RWPE2 (cell line): ENCODE measurements at places on chromosomes 6 and 20.
A peak's percentile ranks its signal among the peaks of the same experiment; 100 is the strongest.

- no peak for DNase-seq
Observed at GRCh38 chr6:51474022-51474975, 613.1 kb downstream of the PKHD1 start.

GRCh38 chr20:36132802-36133211, 21.7 kb upstream of the EPB41L1 start:
- DNase-seq, result no peak

DNA sequence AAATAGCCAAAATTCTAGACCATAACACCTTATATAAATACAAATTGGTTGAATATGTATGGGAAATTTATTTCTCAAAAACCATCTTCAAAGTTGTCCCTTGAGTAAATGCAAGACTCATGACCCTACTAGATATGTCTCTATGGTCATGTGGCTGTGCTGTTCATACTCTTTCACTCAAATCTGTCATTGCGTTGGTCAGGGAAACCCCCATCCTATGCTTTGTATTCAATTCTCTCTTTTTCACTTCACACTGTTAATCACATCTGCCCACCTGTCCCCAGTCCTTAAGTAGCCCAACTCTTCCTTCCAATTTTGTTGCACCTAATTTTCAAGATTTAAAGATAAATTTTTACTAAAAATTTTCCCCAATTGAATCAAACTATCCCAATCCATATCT, 51.0 kb downstream of the RPS12 start:
- no peak for DNase-seq

GRCh38 chr6:55494411-55494810, 84.6 kb downstream of the HMGCLL1 start:
- no peak for DNase-seq

DNA sequence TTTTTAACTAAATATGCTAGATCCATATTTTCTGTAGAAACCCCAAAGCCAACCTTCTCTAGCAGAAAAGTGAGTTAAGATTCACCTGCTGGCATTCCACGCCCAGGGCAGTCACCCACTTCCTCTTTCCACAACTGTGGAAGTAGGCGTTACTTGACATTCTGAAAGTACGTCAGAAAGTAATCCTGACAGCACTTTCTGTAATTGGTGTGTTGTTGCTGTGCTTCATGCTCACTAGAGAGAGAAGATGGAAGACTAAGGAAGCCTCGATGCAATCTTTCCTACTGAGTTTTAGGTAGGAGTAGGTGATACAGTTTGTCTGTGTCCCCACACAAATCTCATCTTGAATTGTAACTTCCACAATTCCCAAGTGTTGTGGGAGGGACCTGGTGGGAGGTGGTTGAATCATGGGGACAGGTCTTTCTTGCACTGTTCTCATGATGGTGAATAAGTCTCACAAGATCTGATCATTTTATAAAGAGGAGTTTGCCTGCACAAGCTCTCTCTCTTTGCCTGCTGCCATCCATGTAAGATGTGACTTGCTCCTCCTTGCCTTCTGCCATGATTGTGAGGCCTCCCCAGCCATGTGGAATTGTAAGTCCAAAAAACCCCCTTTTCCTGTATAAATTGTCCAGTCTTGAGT, 101.1 kb downstream of the MAP3K7 start:
- no peak for DNase-seq

DNA sequence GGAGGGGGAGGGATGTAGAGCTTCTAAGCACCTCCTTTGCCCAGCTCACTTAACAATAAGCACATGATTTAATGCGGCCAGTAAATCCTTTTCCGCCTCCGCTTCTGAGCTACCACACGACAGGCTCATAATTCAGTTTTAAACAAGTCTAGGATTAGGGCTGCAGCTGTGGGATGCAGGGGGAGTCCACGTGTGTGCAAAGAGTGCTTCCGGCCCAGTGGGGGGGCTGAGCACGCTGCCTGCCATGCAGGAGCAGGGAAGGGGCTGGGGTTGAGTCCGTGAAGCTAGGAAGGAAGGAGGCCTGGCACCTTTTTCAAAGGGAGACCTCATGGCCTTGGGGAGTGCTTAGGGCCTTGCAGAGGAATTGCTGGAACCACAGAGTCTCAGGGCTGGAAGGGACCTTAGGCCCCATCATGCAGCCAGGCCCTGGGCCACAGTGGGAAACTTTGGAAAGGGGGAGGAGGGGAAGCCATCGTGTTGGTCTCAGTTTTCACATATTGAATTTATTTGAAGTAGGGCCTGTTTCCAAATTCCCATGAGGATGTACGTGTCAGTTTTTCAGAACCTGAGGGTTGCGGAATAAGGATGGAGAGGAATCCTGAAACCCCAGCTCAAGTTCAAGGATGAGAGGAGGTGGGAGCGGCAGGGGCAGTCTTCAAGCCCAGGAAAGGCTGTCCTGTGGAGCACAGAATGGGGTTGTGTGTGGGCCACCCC, 96.1 kb downstream of the VEGFA start:
- DNase-seq, result no peak

DNA sequence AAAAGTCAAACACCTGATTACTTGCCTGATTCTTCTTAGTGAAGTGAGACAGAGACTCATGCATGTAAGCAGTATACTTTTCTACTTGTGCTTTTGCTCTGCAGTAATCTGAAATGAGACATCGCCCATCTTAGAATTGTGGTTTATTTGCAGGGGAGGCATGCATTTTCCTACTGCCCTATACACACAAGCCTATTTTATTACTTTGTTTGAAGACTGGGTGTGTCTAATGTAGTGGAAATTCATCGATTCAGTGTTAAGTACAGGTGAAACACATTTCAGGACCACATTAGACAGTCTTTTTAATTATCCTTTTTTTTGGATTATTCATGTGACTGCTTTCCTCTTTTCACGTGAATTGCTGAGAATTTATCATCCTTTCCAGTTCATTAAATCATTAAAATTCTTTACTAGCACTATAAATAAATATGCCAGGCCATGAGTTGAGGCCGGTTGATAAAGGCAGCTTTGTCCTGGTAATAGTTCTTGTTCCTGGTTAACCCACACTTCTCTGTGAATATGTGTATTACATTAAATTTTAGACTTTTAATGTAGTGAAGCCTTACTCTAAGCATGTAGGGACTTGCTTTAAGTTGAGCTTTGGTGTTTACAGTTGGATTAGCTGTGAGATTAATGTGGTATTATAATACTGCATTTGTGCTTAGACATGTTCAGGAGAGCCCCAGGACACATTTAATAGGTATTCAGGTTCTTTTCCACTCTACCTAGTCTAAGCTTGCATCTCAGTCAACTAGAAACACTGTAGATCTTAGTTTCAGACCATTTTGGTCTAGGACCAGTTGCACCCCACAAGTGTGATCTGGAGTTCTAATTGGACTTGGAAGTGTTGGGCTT, 10.8 kb upstream of the BTBD3 start:
- no peak for DNase-seq

GRCh38 chr6:106182455-106182854, 96.3 kb downstream of the PRDM1 start:
- DNase-seq, result no peak

- no peak for DNase-seq
Observed at GRCh38 chr6:15854826-15855710, 192.2 kb upstream of the DTNBP1 start.

GRCh38 chr6:142013287-142013686, 119.4 kb upstream of the GJE1 start:
- no peak for DNase-seq

GRCh38 chr6:158753811-158754210, 65.4 kb downstream of the EZR start:
- DNase-seq, result no peak

- no peak for DNase-seq
Observed at GRCh38 chr20:36093804-36094145, 60.8 kb upstream of the EPB41L1 start.

GRCh38 chr6:142946181-142946923, 1.4 kb upstream of the HIVEP2 start:
- peak; percentile 99 for DNase-seq

- no peak for DNase-seq
Observed at GRCh38 chr20:61353261-61354000, 101.4 kb downstream of the CDH4 start.

- DNase-seq, result no peak
Observed at GRCh38 chr20:53149890-53150205, 177.7 kb downstream of the TSHZ2 start.

DNA sequence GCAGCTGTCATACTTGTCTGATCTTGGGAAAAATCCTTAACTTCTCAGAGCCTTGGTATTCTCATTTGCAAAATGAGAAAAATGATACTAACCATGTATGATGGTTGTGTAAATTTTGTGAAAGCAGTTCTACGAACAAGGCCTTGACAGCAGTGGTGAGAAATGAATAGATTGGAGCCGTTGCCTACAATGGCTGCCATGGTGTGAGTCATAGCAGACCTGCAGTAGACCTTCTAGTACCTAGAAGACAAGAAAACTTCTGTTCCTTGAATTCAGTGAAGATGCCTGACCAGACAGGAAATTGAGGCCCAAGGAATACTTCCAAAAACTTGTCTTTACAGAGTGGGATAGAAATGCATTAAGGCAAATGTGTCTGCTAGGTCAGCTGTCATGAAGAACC, 338.9 kb downstream of the QKI start:
- DNase-seq, result no peak

- no peak for DNase-seq
Observed at GRCh38 chr6:107805504-107805903, 18.6 kb downstream of the SCML4 start.

GRCh38 chr20:3233131-3233990, 5.6 kb downstream of the SLC4A11 start:
- peak; percentile 65 for DNase-seq

- no peak for DNase-seq
Observed at GRCh38 chr6:138007014-138007472, 100.2 kb downstream of the PERP start.

DNA sequence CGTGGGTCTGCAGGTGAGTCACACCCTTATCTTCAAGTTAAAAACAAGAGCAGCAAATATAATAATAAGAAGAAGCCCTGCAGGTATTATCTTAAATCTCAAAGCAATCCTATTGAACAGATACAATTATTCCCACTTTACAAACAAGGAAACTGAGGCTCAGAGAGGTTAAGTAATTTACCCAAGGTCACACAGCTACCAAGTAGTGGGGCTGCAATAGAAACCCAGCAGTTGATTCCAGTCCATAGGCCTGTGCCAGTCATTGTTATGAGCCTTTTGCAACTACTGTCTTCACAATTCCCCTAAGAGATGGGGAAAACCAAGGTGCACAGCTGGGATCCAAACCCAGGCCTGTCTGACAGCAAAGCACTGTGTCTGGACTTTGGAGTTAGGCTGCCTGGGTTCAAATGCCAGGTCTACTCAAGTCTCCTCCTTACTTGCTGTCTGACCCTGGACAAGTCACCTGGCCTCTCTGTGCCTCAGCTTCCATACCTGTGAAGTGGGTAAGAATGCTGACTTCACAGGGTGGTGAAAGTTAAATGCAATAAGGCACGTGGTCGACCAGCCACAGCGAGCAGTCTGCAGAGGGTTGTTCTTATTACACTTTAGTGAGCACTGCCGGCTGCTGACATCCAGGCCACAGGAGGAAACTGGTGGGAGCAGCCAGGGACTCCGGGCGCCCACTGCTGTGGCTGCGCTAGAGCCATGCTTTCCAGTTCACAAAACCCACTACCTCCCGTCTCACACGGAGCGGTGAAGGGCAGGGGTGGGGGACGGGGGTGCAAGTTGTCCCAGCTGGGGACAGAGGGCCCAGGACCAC, 6.1 kb downstream of the MYL9 start:
- DNase-seq, result no peak

DNA sequence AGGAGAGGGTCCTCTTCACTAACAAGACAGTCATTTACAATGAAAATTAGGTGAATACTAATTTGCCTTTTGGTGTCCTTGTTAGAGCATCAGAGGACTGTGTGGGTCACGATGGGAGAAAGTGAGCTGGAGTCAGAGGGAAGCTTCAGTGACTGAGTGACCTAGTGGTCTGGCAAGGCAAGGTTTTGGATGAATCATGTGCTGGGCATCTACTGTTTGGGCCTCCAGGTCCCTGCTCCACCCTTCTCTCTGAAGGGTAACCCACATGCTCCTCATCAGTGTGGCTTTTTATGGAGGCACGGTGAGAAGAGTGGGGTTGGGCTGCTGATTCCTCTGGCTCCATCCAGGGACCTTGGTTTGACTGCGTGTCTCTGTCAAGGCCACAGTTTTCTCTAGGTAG, 60.5 kb upstream of the EXOC2 start:
- no peak for DNase-seq

DNA sequence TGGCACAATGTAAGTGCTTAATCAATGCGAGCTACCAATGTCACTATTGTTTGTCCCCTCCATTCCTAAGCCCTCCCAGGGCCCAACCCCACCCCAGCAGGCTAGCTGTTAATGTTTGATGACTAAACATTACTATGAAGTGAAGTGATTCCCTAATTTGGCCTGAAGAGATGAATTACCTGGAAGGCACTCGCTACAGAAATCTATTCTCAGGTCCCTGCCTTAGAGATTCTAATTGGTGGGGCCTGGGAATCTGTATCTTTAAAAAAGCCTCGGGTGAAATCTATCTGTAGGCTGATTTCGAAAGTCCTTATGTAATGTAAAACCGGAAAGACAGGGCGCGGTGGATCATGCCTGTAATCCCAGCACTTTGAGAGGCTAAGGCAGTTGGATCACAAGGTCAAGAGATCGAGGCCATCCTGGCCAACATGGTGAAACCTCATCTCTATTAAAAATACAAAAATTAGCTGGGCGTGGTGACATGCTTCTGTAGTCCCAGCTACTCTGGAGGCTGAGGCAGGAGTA, 16.9 kb upstream of the SNAI1 start:
- DNase-seq, result no peak

DNA sequence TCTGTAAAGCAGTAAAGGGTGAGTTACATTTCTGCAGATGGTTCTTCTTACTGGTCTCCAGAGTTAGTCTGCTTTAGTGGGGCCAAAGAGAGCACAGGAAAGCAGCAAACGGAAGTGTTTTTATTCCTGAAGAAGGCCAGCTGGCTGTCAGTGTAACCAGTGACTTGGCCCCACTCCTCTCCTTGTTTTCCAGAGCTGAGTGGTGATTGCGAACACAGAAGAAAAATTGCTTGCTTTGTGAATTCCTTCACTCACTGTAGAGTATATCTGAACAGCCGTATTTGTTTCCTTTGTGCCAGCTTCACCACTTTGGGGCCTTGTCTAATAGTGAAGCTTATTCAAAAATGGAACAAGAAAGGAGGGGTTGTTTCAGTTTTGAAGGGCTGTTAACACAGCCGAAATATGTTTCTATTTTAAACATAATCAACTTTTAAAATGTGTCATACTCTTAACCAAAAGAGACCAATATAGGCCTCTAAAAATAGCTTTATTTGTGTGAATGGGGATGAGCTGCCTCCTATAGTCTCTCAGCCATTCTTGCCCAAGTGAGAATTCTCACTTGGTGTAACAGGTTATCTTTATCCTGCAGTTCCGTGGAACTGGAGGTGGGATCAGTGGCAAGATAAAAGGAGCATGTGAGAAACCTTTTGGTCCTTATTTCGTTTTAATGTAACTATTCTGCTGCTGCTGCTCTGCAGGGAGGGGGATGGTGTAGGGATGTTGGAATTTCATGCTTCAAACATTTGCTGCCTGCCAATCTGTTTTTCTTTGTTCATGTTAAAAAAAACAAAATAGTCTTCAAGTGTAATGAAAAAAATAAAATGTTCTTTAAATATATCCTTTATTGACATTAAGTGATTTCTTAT, 37.8 kb downstream of the ZC2HC1B start:
- DNase-seq, result no peak

GRCh38 chr20:47991875-47992488, 206.7 kb upstream of the SULF2 start:
- DNase-seq, result peak; percentile 68

GRCh38 chr20:37529214-37529967, 1.7 kb upstream of the BLCAP start:
- DNase-seq, result peak; percentile 63

- DNase-seq, result no peak
Observed at GRCh38 chr20:57630061-57630460, 9.8 kb upstream of the ZBP1 start.
